Stimulated activated CD8-positive, alpha-beta memory T cell treated with anti-CD3 and anti-CD28 coated beads, Interleukin-12 subunit alpha, Interleukin-12 subunit beta, amount 100 ng/mL, for 1 hour (primary cell): ENCODE measurements at places on chromosomes 5 and 9.

- no peak for DNase-seq
Measured at GRCh38 chr5:151700820-151701219, 14.1 kb upstream of the SPARC start.

GRCh38 chr9:92749071-92749933 is 15.3 kb downstream of the BICD2 start:
- DNase-seq = no peak

GRCh38 chr9:105232207-105232606 is 12.2 kb upstream of the SLC44A1 start:
- DNase-seq = no peak

GRCh38 chr9:127980060-127980705 is 606 bp downstream of the EEIG1 start:
- no peak for DNase-seq

DNA sequence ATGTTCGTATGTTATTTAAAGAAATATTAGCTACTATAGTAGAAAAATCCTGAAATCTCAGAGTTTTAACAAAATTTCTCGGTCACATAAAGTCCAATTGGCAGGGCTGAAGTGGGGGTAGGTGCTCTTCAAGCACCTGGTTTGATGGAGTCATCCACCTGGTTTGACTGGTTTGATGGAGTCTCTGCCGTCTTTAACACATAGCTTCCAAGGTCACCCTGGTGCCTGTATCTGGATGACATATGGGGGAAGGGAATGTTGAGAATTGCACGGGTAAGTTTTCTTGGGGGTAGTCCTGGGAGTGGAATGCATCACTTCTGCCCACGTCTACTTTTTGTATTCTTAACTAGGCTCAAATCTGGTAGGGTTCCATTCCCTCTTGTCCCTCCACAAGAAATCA is 351.2 kb downstream of the SH3GL2 start:
- DNase-seq = no peak

- DNase-seq = no peak
Measured at GRCh38 chr9:10875752-10876151, 262.9 kb upstream of the PTPRD start.

DNA sequence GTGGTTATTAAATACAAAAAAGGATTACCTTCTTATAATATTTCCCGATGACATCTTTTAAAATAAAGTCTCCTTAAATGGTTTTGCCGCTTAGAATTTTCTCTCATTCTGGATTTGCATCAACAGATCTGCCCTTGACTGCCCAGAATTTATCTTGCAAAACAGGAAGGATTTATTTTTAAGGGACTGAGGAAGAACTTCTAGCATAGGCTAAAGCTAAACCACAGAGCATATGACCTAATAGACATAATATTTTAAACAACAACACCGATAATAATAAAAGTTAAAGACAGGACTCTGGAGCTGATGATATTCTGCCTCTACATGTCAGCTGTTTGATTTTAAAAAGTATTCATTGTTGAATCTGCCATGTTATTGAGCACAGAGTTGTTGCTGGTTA is 145.3 kb upstream of the ADCY2 start:
- DNase-seq = no peak

DNA sequence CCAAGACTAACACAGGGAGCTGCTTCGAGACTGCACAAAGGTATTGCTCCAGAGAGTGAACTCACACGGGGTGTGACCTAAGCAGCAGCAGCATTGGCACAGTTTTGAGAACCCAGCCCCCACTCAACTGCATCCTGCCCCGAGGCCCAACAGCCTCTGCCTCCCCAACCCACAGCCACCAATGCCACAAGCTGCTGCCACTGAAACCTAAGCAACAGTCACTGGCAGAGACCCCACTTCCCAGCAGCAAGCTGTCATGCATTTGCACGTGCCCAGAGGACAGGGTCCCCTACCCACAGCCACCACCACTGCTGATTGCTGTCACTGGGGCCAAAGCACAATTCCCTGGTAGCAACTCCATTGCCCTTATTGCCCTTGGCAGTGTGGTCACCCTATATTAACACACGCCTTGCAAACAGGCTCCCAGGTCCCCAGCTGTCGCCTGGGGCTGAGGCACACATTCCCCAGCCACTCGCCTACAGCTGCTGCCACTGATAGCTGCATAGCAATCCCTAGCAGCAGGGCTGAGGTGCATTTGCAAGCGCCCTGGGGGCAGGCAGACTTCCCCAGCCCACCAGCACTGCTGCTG is 141.0 kb downstream of the AGTPBP1 start:
- DNase-seq = no peak

DNA sequence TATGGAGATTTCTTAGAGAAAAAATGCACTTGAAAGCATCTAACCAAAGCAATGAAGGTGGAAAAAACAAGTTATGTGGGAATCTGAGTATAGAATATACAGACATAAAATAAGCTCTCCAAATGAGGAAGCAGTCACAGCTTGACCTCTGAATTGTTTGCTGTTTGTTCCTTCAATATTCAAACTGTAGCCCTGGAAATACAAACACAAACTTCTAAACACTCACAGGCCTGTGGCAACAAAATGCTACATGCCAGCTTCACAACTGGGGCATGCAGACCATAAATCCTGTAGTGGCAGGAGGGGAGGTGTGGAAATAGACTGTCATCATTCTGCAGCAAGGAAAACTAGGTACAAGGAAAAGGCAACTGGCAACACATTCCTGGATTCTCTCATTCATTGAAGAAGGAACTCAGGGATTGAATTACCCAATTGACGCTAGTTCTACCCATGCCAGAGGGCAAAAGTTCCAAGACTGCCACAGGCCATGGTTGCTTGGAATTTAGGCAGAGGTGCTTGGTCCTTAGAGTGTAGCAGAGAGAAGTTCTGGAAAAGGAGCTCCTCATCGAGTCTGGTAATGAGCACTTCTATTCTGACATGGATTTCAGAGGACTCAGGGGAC is 349.6 kb downstream of the PDE4D start:
- no peak for DNase-seq

GRCh38 chr5:18354828-18355227 is 720.6 kb downstream of the TAF11L14 start:
- no peak for DNase-seq

DNA sequence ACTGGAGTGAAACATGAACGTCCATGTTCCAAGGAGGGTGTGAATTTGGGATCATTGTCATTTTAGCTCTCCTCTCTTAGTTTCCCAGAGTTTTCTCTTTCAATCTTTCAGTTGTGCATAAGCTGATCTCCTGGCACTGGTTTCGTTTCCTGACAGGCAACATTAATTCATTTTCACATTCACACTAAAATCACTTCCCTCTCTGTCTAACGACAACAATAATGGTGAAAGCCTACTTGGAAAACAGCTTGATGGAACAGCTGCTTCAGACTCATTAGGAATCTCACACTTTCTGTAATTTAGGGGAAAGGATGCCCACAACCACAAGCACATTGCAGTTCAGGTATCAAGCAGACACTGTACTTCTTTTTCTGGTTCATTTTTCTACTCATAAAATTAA is 188.6 kb downstream of the TRIM36 start:
- DNase-seq = no peak

- no peak for DNase-seq
Measured at GRCh38 chr9:38038307-38039089, 30.5 kb downstream of the SHB start.

GRCh38 chr5:76283670-76284069 is 119.4 kb upstream of the IQGAP2 start:
- DNase-seq = no peak

DNA sequence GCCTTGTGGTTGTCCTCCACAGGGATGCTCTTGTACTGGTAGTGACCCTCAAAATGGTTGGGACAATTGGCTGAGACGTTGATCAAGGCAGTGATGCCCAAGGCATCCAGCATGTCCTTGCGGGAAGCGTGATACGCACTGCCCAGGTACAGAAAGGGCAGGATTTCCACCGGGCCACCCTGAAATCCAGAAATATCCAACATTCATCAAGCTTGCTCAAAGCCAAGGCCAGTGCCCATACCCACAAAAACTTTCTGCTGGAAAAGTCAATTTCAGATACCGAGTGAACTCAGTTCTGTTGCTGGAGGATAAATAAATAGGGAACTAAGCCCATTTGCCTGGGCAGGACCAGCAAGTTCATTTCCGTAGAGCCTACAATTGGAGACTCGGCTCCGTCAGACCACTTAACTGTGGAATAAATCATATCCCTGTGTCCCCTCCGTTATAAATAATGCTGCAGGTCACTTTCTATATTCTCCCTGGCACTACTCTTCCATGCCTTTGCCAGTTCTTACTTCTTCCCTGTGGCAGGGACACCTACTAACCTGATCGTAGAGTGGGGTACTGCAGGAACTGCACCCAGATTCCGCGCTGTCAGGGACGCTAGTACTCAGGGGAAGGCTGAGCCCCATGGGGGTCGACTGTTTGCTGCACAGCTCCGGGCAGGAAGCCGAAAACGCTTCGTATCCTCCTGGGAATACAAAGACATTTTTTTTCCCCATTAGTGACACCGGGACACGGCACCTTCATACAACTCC is 1.2 kb downstream of the DUSP1 start:
- no peak for DNase-seq
